Posterior vena cava (tissue), 2 donors: ENCODE measurements at places on chromosomes 3 and 15.

GRCh38 chr15:29054171-29055045 lies 168.6 kb downstream of the APBA2 start:
- DNase-seq: no peak

DNA sequence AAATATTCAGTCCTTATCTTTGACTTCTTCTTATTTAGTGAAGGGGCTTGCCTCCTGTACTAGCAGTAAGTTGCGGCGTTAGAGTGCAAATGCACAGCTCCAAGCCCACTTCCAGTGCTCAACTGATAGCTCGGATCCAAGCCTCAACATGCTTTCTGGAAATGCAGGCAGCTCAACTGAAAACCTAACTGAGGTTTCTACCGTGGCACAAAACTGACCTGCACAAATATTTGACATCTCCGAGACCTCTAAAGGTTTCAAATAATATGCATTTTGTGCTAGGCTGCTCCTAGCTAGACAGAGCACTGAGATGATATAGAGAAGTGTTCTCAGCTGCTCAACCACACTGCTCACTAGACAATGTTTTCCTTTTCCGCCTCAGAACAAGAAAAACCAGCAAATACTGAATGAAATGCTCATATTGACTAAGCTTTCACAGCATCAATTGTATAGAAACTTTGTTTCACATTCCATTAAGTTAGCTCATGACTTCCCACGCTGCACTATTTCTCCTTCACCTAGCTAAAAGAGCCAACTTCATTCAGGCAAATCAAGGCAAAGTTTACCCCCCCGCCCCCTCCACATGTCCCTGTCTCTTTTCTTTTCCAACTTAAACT lies 822 bp downstream of the ZNF385D start:
- no peak for DNase-seq

- DNase-seq: no peak
These were observed 88.3 kb upstream of the MYRIP start for GRCh38 chr3:39721076-39721475.

DNA sequence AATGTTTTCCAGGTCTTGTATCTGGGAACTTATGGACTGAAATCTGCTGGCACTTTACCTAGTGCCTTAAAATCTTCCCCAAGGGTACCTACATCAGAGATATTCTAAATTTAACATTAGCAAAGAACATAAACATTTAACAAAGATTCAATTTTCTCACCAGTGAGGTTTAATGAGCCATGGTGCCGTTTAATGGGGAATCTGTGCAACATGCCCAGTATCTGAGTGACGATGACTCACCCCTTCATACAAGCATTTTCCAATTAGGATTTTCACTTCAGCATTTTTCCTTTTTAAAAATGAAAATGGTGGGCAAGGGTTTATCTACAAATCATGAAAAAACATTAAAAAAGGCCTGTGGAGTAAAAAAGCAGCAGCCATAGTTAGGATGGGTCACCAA lies 189.4 kb downstream of the SLC9A9 start:
- no peak for DNase-seq

GRCh38 chr3:97691354-97691753 lies 73.2 kb upstream of the ARL6 start:
- DNase-seq: no peak

- DNase-seq: no peak
These were observed 212.2 kb downstream of the LPP start for GRCh38 chr3:188365988-188366698.

DNA sequence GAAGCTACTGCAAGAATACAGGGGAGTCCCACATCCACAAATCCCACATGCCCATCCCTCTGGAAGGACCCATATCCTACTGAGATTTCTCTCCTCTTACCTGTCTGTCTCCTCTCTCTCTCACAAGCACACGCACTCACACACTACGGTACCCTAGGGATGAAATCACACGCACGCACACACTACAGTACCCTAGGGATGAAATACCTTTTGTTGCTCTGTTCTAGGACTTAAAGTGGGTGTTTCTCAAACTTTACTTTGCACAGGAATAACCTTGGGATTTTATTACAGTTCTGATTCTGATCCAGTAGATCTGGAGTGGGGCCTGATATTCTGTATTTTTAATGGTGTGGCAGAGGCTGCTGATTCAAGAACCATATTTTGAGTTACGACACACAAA lies 622.2 kb upstream of the ZNF385D start:
- DNase-seq: no peak

- no peak for DNase-seq
These were observed 57.9 kb downstream of the CMSS1 start for GRCh38 chr3:99875581-99875928.

- DNase-seq: no peak
These were observed 636.2 kb upstream of the SGO1 start for GRCh38 chr3:20822251-20822650.

DNA sequence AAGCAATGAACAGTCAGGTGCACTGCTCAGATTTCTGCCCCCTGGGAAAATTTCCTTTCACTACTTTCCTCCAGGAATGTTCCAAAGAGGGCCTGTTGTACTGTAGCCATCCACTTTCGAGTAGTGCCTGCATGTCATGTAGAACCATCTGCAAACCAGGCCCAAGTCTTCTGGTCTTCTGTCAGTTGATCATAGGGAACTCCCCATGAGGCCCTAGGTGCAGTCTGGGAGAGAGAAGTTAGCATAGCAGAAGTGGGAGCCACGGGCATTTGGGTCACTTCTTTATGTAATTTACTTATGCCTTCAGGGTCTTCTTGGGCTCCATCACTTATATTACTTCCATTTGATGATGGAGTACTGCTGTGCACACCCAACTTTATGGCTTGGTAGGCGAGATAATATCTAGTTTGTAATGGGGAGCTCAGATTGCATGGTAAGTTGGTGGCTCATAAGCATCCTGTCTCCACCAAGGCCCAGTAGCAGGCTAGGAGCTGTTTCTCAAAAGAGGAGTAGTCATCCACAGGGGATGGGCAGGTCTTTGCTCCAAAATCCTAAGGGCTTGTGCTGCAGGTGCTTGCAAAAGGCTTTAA lies 151.4 kb downstream of the NFKBIZ start:
- no peak for DNase-seq

DNA sequence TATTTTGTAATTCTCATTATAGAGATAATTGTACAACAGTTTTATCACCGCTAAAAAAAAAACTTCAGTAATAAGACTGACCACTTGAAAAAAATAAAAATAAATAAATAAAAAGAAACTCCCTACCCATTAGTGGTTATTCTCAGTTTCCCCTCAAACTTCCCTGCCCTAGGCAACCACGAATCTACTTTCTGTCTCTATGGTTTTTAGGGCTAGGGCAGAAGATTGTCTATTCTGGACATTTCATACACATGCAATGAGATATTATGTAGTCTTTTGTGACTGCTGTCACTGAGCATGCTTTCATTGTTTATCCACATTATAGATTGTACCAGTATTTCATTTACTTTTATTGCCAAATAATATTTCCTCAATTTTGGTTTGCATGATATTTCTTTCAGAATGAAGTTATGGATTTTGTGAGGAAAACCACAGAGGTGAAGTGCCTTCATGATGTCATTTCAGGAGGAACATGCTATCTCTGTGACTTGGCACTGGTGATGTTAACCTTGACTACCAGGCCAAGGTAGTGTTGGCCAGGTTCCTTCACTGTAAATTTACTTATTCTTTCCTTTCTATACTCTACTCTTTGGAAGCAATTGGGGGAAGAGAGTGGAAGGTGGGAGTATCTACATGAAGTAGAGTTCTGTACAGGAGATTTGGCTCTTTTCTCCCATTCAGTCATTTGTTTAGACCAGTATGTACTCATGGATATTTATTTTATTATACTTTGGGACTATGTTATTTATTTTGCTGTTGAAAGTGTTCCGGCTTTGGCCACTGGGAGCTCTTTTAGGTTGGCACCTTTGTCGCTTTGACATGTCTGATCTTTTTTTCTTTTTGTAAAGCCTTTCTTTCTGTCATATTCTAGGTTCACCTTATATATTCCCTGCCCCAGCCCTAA lies 86.3 kb downstream of the GMPS start:
- DNase-seq: no peak

DNA sequence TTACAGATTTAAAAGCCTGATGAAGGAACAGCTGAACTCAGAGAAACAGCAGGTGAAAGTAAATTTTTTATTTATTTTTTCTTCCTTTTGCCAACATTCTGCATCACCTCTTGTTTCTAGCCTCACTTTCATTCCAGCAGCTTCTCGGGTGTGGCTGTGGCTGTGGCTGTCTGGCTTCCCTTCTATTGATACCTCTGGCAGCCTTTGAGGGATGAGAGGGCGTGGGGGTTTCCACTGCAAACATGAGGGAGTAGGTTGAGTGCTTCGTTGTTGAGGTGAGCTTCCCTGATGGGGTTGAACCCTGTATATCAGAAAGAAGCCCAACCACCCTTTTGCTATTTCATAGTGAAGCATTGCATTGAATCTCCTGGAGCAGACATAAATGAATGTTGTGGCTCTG lies 6.2 kb upstream of the TMC3 start:
- DNase-seq: no peak

DNA sequence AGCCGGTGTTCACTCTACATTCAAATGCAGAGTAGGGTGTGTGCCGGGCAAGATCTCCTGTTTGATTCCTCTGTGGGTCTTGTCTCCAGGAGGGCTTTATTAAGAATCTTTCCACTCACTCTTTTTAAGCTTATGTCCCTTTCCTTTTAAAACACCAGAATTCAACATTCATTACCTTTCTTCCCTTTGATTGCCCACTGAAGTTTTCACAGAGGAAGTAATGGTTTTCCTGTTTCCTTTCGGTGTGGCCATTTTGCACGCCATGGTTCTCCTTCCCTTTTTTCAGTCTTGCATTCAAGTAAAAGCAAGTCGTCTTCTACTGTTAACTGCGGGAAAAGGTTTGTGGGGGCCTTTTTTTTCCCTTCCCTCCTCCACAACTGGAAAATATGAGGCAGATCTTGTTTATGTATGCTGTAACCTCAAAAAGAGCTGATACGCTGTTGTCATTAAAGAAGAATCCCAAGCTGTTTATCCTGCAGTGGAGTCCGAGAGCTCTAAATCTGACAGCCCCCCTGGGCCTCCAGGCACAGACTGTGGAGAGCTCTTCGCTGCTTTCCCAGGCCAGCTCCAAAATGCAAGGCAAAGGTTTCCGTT lies 40.5 kb downstream of the FILIP1L start:
- DNase-seq: no peak

DNA sequence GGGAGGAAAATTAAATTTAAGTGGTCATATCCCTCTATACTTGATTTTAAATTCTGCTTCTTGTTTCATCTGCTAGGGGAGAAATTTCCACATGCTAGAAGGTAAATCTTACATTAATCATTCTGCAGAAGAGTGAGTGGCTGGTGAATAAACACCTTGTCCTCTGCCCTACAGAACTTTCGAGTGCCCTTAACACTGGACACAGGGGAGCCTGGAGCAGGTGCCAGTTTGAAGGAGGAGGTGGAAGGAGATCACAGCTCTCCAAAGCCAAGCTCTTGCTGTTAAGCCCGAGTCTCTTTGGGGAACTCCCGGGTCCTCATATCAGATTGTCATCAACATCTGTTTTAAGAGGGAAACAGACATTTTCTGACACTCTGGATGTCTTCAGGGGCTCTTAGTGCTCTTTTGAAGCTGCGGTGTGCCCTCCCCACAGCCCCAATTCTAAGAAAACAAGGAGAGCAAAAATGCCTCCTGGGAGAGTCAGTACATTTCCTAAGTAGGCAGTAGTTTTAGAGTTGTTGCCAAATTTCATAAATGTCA lies 31.3 kb downstream of the LAMP3 start:
- no peak for DNase-seq

GRCh38 chr3:186920301-186920700 lies 10.0 kb upstream of the ST6GAL1 start:
- no peak for DNase-seq

DNA sequence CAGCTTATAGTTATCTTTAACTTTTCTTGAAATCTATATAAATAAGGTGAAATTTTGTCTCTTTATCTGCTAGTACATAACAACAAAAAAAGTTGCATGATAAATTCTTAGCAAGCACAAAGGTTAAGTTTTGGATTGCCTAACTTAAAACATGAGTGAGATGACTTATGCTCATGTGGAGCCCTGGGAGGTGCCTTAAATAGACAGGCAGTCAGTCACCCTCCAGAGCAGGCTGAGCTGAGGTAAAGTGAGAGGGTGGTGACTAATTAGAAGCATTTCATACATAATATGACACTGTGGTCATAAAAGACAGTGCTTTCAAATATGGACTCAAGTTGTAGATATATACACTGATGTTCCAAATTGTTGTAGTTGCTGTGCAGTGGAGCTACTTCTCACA lies 14.6 kb upstream of the MME start:
- no peak for DNase-seq

DNA sequence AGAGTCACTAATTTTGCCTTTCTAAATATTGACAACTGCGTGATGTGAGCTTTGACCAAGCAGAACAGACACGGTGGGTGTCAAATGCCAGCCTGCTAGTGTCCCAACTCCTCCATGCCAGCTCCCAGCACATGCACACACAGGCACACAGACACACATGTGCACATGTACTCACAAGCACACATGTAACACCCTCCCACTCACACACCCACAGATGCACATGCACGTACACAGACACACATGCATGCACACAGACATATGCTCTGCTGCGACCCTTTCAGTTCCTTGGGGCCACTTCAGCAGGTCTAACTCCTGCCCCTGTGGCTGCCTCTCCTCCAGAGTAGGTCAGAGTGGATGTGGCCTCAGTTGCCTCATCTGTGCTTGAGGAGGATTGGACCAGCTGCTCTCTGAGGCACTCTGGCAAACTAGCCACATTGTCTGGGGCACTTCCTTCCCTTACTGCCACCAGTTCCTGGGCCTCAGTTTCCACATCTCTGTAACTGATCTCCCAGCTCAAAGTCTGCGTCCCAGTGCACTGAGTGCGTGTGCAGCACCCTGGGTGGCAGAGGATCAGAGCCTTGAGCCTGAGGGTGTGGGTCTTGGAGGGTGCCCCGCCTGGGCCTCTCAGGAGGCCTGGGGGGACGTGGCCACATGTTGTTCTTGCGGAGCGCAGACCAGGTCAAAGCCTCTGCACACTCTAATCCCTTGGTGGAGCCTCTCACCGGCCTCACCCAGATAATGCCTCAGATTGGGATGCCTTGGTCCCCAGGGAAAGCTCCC lies 55.0 kb upstream of the PRR23E start:
- DNase-seq: no peak

DNA sequence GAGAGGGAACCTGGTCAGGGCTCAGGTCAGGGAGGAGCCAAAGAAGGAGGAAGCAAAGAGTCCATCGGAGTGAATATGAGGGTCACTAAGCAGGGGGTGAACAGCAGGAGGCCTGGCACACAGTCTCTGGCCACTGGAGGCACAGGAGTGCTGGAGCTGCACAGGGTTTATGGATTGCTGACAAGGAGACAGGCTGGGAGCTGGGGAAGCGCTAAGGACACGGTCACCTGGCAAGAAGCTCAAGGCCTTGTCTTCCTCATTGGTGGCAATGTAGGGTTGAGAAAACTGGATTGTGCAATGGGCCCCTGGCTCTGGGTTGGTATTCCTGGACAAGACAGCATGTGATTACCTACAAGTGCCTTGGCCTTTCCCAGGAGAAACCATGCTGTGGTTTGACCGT lies 5.8 kb upstream of the CAMP start:
- DNase-seq: no peak

DNA sequence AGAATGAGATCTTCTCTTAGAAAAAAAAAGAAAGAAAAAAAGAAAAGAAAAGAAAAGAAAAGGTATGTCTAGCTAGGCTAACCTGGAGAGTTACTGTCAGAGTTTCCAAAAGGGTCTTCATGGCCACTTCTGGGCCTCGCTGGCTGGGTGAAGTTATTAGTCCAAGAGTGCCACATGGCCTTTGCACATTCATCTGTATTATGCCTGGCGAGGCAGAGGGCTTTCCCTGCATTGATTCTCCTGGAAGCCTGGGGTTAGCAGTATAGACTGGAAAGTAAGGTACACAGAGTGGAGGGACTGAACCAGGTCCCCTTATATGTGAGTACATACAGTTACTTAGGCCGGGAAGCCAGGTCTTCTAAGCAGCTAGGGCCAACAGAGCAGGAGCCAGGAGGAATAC lies 54.8 kb upstream of the CGNL1 start:
- DNase-seq: peak; percentile 26
